ENCODE measurements at places on chromosomes 11 and 22.

DNA sequence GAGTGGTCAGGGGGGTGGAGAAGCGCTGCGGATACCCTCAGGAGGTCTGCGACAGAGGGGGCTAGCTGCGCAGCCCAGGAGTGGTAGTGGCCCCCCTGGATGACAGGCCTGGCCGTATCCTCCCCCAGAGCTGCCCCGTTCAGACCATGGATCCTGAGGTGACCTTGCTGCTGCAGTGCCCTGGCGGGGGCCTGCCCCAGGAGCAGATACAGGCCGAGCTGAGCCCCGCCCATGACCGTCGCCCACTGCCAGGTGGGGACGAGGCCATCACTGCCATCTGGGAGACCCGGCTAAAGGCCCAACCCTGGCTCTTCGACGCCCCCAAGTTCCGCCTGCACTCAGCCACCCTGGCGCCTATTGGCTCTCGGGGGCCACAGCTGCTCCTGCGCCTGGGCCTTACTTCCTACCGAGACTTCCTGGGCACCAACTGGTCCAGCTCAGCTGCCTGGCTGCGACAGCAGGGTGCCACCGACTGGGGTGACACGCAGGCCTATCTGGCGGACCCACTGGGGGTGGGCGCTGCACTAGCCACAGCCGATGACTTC, 505 bp downstream of the NUDT22 start:
- DNase-seq = peak; percentile 71

DNA sequence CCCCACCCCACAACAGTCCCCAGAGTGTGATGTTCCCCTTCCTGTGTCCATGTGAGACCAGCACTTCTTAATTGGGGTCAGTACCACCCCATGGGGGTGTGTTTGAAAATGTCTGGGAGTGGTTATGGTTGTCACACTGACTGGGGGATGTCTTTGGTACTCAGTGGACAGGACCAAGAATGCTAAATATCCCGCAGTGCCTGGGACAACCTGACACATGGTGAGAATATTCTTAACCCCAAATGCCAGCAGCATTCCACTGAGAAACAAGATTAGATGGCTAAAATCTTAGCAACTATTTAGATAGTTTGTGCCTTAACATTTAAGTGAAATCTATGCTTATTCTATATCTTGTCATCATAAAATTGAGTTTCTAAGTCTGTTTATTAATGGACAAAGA, 177.5 kb upstream of the ZBED5 start:
- no peak for DNase-seq

DNA sequence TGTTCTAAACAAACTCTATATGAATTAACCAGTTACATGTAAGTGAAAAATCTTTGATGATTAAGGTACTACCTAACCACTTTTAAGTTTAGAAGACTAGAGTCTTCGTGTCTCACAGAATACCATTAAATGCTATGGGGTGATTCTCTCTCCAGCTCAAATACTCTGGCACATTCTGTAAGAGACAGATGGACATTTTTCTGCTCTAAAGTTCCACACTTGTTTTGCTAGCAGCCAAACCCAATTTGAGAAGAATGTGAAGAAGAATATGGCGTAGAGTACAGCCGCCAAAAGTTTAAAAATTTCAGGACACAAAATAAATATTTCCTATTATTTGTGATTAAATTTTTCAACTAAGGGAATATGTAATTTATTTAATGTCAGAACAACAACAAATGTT, 339.1 kb downstream of the GUCY1A2 start:
- DNase-seq = no peak

DNA sequence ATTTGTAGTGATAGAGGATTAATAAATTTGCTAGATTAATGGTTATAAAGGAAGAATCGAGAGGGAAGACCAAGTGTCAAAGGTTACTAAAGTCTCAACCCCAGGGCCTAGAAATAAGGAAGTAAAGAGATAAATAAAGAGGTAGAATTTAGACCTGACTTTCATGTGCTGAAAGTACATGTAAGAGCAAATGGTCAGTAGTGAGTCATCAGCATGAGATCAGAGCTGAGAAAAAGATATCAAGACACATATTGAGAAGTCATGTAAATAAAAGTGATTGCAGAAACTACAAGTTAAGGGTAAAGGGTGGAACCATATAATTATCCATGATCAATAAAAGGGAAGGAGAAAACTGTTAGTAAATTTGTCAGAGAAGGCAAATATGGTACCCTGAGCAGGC, 1.4 kb upstream of the OR8B8 start:
- no peak for DNase-seq

DNA sequence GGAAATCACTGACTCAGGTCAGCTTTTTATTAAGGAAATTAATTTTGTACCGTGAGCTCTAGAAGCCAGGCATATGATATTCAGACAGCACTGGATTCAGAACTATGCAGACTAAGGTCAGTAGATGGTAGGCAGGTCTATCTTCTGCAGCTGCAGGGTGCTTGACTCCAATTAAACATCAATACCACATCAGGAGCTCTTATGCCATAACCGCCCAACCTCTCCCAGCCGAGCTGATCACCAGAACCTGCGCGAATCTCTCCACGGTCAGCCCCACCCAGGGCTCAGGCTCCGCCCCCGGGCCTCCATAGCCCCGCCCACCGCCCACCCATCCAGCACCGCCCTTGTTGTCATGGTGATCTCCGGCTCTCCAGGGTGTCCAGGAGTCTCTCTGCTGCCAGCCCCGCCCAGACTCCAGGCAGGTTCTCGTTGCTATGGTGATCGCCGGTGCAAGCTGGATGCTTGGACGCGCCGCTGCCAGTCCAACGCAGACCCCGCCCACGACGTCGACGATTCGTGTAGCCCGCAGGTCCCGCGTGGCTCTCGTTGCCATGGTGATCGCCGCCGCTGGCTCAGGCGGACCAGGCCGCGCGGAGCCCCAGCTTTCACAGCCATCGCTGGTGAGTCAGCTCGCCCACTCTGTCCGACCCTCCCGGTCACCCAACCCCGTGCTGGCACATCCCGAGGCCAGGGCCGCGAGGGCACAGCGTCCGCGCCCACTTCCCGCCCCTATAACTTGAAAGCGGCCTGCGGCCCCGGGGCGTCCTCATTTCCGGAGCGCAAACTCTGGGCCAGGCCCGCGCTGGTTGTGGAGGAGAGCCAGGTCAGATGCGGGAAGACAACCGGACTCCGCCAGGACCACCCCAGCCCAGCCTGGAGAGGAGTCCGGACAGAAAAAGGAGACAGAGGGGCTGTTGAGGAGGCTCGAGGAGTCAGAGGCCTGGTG, at the start of gene RAB36:
TSS of gene RAB36 (plus strand) at position 546 of the 946 bp plus-strand sequence. CDS start 1,140 bp downstream, outside the sequence.
- DNase-seq = peak; percentile 82

DNA sequence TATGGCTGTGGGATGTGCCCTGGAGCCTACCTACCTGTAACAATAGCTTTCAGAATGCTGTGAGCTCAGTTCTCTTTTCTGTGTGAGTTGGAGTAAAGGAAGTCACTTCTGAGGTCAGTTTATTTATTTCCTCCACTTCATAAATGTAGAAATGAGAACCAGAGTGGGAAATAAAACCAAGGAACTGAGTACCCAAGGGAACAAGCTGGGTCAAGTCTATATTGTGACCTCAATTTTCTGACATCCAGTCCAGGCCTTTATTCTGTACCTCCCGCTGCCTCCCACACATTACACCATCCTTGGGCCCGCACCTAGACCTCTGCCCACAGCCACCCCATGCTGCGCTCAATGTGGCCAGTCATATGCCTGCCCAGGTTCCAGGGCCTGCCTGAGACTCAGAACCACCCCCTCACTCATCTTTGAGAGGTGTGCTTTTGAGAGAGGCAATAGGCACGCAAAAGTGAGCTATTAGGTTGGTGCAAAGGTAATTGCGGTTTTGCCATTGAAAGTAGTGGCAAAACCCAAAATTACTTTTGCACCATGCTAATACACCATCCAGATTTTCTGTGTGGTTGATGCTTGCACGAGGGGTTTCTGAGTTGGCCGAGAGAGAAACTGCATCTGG, 9.8 kb downstream of the MS4A6E start:
- no peak for DNase-seq

DNA sequence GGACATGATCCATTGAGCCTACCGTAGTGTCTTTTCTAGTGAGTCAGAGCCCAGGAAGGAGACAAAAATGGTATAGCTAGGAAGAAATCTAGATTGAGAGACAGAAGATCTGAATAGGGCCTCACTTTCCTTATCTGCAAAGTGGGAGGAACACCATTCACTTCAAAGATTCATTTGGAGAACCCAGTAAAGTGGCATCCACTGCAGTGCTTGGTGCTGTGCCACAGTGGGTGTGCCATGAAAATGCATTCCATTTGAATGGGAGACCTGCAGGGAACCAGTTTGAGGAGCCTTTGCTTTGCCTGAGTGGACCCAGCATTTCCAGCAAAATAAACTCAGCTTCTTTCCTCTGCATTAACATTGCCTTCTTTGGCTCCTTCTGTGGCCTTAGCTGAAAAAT, 470.5 kb upstream of the CADM1 start:
- DNase-seq = no peak
